ENCODE measurements at places on chromosomes 7 and 10.
A peak's percentile ranks its signal among the peaks of the same experiment; 100 is the strongest.

DNA sequence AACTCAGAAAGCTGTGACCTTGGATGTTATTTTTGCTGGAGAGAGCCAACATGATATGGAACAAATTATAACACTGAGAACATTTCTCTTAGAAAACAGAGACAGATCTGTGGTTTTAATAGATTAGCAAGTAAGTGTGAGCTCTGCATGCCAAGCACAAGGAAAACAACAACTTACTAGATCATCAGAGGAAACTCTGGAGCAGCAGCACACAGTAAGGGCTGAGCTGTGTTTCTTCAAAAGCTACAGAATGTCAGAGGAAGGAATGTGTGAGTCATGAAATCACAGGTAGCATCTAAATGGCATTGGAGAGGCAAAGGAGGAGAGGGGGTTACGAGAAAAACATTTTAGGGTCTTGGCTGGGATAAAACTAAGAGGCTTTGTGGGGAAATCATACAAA is 283.4 kb upstream of the FZD8 start:
- DNase-seq, result no peak

GRCh38 chr7:7848246-7848645 is 120.3 kb upstream of the GLCCI1 start:
- no peak for DNase-seq

DNA sequence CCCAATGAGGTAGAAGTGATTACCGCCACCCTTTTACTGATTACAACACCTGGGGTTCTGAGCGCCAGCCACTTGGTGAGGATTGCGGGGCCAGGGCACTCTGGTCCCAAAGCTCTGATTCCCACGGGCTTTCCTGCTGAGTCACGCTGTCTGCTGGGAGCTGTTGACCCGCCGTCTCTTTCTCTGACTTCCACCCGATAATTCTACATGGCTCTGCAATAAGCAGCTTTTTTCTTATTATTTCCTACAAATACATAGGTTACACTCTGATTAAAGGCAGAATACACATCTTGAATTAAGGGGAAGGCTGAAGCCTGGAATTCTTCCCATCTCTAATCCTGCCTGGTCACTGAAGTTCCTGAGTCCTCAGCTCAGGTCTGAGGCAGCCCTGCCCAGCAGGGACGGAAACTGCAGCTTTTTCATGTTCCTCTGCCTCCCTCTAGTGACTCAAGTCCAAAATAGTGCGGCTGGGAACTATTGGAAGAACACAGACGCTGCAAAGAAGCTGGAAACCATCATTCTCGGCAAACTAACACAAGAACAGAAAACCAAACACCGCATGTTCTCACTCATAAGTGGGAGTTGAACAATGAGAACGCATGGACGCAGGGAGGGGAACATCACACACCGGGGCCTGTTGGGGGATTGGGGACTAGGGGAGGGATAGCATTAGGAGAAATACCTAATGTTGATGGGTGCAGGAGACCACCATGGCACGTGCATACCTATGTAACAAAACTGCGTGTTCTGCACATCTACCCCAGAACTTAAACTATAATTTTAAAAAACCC is 178.3 kb downstream of the PRKCQ start:
- peak; percentile 82 for DNase-seq

DNA sequence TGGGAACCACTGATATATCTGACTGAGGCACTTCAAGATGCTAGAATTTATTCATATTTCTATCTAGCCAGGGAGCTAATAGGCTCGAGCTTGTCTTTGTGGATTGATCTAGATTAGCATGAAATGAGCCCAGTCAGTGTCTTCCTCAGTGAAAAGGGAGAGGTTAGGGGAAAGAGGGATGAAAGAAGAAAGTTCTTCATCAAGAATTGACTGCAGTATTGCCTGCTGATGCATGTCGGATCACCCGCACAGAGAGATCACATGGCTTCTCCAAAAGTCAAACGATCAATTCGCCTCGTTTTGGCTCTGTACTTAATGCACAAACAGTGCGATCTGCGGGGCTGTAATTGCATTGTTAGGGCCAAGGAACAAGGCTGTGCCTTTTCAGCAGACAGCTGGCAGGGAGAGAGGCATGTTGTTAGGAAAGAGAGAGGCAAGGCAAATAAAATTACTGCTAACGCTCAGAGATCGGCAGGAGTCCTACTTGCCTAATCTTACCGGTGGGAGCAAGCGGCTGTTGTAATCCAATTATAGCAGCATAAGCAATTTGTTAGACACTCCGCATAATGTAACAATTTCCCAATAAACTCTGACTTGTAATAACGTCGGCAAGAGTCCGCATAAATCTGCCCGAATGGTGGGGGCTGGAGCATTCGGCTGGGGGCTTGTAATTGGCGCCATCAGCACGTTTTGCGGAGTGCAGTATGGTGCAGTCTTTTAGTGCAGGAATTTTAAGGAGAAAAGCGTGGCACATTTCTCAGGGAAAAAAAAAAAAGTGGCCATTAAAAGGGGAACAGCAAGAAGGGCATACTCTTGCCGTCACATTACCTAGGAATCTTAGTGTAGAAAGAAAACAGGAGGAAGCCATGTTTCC is 102.1 kb downstream of the POLL start:
- DNase-seq, result no peak

- no peak for DNase-seq
Observed at GRCh38 chr7:602341-603141, 82.9 kb upstream of the PDGFA start.

DNA sequence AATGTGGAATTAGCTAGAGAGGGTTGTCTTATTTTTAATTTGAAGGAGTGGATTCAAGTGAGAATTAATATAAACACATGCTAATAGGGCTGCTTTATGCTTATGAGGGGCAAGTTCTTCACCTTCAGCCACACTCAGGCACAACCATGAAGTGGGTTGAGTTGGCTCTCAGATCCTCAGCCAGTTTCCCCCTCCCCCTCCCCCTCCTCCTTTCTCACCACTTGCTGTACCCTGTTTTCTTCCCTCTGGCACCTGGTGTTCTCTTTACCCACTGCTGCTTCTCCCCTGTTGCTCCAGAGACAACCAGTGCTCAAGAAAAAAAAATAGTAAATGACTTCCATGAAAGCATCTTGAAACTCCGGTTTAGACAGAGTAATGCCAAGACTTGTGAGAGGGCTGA is 1083.3 kb downstream of the CNTNAP2 start:
- no peak for DNase-seq

DNA sequence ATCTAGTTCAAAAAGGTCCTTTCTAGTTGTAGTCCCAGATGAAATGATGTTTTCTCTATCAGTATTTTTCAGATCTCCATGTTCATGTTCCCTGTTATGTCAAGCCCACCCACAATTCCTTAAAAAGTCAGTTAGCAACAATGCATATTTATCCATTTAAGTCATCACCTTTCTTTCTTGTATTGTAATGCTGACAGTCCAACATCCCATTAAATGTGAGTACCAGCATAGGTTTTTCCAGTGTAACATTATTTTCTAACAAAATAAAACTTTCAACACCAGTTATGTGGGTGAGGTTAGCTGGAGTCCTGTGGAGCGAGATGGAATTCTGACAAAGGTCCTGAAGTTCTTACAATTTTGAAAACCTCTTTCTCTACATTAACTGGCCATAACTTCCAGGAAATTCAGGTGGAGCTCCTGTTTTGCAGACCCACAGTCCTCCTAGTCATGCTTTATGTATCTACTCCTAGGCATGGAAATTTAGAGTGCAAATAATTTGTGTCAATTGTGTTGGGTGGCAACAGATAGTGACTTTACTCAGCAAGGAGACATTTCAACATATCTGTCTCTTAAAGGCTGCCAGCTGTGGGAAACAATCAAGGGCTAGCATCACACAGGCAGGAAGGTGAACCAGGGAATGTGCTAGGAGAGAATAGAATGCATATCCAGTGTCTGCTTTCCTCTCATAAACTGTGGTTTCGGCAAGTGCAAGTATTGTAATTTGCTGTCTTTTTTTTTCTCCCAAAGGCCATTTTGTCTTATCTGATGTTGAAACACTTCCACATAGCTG is 162.6 kb downstream of the MTERF1 start:
- DNase-seq, result no peak

DNA sequence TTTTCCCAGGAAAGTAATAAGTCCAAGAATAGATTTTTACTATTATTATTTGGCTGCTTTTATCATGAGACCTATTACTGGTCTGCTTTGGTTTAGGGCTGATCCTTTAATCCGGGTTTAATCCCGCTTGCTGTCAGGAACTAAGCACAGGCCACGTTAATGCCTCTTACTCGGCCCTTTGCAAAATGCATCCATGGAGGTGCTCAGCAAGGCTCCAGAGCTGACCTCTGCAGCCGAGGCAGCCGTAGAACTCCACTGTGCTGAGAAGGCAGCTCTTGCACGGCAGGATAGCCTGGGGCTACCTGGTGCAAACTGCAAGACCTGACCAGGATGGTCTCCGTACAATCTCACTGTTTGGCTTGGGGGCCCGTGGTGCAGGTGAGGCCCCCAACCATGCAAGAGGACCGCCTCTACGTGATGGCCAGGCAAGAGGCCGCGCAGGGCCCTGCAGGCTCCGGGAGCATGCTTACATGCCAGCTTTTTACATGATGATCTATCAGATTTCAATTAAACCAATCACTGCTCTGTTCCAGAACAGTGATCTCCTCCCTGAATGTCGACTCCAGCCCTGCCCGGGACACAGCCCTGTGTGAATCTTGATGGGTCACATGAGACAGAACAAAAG is 10.4 kb upstream of the CALML3 start:
- DNase-seq, result no peak

- no peak for DNase-seq
Observed at GRCh38 chr7:158274996-158275395, 312.6 kb downstream of the PTPRN2 start.

DNA sequence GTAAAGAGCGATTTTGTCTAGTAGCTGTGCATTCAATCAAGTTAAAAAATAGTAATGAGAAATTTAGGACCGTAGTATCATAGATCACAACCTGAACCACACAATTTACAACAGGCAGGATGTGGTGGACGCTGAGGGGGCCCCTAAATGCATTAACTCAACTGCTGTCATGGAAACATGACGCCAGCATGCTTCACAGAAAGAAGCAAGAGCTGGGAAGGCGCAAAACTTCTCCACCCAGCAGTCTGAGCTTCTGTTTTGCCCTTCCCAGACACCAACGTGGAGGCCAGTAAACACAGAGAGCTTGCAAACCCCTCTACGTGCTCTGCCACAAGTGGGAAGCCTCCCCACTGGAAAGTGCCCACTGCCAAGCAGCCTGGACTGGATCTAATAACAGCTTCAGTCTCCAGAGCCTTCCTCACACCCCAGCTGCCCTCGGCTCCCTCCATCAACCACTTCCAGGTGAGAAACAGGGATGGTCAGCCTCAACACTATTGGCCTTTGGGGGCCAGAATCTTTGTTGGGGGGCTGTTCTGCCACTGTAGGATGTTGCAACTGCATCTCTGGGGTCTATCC is 151.8 kb downstream of the SFMBT2 start:
- DNase-seq, result peak; percentile 72

- no peak for DNase-seq
Observed at GRCh38 chr7:55024776-55025175, 6.0 kb downstream of the EGFR start.

DNA sequence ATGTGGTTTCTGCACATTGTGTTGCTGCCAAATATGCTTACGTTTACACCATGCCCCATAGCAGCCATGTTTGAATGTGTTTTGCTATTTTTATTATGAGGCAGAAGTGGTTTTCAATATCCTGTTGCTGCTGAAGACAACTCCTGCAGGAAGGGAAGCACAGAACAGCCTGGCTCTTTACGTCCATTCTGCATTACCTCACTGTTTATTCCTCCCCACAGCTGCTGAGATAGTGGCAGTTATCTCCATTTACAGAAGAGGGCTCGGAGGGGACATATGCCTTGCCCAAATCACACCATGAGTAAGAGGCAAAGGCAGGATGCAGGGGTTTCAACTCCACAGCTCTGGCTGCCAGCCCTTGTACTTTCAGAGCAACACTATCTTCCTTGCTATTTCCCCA is 35.3 kb downstream of the PLPP4 start:
- DNase-seq, result no peak

DNA sequence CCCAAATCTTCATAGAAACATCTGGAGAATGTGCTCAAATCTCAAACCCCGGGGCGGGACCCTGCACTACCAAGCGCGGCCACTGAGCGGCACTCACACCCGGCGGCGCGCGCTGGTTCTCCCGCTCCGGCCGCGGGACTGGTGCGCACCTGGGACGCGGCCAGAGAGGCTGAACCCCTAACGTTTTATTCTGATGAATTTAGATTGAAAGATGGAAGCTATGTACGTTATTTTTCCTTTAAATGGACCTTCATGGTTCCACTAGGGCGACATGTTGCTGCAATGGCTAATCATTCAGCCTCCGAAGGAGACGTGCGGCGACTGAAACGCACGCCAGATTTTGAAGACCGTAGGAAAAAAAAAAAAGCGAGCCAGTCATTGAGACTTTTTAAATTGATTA is 107.0 kb upstream of the INSIG1 start:
- peak; percentile 81 for DNase-seq
